Activated naive CD4-positive, alpha-beta T cell treated with anti-CD3 and anti-CD28 coated beads, Interleukin-2, amount 50 U/mL, for 72 hours (primary cell): ENCODE measurements at places on chromosomes 7 and 10.

DNA sequence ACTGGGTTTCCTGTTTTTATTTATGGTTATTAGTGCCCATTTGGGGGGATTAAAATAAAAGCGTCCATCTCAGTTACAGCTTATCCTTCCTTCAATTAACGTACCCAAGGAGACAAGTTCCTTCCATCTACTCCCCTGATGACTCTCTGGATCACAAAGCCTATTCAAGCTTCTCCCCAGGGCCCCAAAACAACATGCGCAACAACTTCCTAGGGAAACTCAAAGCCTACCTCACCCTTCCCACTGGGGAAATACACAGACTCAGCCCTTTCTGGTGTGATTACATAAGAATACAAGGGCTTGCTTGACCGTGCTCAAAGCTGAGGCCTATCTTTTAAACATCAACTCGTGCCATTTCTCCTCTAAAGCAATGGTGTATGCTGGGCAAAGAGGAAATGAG lies 112.4 kb downstream of the CDK6 start:
- no peak for DNase-seq

- DNase-seq: no peak
Observed at GRCh38 chr10:3797750-3798149, 12.7 kb upstream of the KLF6 start.

DNA sequence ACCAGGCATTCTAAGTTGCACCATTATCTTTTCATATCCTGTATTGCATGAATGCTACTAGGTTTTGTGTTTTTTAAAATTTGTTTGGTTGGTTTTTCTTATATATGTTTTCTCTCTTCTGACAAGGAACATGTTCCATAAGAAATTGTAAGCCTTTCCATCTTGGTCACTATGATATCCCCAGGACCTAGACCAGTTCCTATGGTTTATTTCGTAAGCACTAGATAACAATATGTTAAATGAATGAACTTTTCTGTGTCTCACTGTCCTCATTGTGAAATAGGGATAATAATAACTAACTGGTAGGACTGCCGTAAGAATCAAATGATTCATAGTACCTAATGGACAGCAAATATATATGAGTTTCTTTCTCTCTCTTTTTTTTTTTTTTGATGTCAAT lies 146.3 kb downstream of the SEMA3E start:
- no peak for DNase-seq

GRCh38 chr7:111026343-111026742 lies 64.6 kb upstream of the LRRN3 start:
- DNase-seq: no peak

- DNase-seq: no peak
Observed at GRCh38 chr10:12062754-12063482, 5.8 kb upstream of the DHTKD1 start.

DNA sequence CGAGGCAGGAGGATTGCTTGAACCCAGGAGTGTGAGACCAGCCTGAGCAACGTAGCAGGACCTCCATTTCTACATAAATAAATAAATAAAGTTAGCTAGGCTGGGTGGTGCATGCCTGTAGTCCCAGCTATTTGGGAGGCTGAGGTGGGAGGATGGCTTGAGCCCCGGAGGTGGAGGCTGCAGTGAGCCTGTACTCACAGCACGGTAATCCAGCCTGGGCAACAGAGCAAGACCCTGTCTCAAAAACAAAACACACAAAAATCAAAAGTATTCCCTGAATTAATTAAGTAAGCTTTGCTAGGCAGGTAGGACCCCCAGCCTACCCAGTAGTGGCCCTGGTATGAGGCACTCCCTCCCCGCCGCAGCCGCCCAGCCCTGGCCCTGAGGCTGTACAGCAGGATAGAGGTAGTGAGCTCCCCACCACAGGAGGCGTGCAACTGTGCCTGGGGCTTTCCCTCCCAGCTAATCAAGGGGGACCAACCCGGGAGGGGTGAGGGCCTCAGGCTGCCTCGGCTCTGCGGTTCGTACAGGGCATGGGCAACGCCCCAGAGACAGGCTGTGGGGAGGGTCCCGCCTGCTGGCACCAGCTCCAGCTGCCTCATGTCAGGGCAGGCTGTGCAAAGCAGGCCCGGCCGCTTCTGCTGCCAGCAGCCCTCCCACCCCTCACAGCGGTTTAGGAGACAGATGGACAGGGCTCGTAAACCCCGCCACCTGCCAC lies 1.0 kb upstream of the CYP2W1 start:
- DNase-seq: no peak
